ENCODE measurements at places on chromosomes 5 and 9.

- H3K4me3 ChIP-seq: no peak overlapping the region
- peaks cover 74% of the 10 kb centered on the region for H3K36me3 ChIP-seq
- no peak overlapping the region for H3K27ac ChIP-seq
- H3K27me3 ChIP-seq: no peaks in the 10 kb centered on the region
- DNase-seq: no peak
Measured at GRCh38 chr9:13158986-13159385, 120.5 kb downstream of the MPDZ start.

- no peak overlapping the region for H3K4me3 ChIP-seq
- no peaks in the 10 kb centered on the region for H3K36me3 ChIP-seq
- peaks cover 14% of the 10 kb centered on the region for H3K4me1 ChIP-seq
- H3K27ac ChIP-seq: no peak overlapping the region
- H3K27me3 ChIP-seq: no peaks in the 10 kb centered on the region
- DNase-seq: no peak
Measured at GRCh38 chr9:132485393-132485792, 75.4 kb downstream of the CFAP77 start.

- H3K27me3 ChIP-seq: no peaks in the 10 kb centered on the region
- no peak overlapping the region for H3K27ac ChIP-seq
- DNase-seq: no peak
- no peak overlapping the region for H3K4me3 ChIP-seq
- H3K36me3 ChIP-seq: peaks cover 27% of the 10 kb centered on the region
Measured at GRCh38 chr5:173001229-173001841, 17.8 kb downstream of the ATP6V0E1 start.

DNA sequence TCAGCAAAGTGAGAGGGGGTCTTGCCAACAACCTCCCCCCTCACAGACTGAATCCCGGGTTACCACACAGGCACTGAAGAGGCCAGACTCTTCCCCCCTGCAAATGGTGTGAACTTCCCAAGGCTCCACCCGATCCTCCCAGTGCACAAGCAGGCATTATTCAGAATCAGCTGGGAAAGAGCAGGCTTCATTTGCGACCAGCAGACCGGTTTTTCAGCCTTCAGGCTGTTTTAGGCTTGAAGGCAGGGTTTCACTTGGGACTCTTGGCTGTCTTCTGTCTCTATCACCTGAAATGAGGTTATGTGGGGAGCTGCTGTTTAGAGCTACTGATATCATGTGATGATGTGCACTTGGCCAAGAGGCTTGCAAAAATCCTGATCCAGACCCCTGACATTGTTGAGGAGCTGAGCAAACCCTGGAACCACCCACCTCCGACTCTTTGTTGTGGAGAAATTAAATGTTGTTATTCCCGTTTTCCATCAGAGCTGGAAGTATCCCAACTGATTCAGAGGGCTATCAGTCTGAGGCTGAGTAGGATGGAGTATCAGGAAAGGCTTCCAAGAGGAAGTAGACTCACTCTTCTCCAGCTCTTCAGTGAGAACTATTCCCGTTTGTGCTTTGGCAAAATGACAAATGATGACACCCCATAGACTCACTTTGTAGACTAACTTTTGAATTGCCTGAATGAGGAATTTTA, 63.3 kb upstream of the ZFR start:
- H3K36me3 ChIP-seq: no peaks in the 10 kb centered on the region
- H3K4me1 ChIP-seq: peaks cover 21% of the 10 kb centered on the region

Measured in neuronal stem cell (in vitro differentiated cells).